ENCODE measurements at places on chromosomes 13 and 19.
A peak's percentile ranks its signal among the peaks of the same experiment; 100 is the strongest.

GRCh38 chr19:35204799-35205732, 23.5 kb downstream of the FAM187B start:
- no peak for DNase-seq

DNA sequence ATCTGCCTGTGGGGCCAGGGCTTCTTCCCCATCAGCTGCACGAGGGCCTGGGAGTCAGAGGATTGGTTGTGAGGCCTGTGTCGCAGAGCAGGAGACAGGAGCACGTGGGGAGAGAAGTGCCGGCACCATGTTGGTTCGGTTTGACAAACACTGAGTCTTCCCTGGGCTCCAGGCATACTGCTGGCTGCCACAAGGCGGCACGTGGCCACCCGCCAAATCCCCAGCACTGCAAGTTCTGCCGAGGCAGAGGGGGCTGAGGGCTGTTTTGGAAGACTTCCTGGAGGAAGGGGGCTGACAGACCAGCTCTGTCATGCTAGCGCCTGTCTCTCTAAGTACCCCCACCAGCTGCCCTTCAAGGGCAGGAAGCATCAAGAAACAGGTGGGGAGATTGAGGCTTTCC, 9.5 kb downstream of the SHANK1 start:
- DNase-seq: no peak

DNA sequence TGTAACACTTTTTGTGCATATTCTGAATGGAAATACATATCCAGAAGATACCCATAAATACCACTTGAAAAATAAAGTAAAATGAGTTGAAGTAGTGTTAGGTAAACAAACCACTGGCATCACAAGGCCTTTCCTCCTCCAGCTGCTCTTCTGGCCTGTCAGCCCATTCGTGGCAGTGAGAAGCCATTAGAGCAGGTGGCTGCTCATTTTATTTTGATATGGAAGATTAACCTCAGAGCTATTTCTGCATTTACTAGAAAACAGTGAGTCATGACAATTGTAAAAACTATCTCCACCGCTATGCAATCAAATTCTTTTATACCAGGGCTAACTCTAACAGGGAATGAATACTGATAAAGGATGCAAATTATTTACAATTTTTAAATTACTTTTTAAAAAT, 2898.1 kb downstream of the PCDH9 start:
- no peak for DNase-seq

DNA sequence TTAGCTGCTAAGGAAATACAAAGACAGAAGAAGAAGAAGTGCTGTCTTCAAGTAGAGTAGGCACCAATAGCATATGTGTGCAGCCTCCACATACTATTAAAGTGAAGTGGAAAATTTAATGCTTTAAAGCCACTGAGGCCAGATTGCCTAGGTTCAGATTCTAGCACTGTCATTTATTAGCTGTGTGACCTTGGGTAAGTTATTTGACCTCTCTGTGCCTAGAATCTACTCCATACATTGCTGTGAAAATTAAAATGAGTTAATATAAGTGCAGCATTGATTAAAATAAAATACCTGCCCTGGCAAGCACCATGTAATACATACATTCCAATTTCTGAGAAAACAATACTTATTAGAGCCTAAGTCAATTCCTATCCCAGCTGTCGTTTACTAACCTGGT, 110.5 kb downstream of the FRY start:
- no peak for DNase-seq

- no peak for DNase-seq
Observed at GRCh38 chr13:84126671-84127171, 244.4 kb upstream of the SLITRK1 start.

DNA sequence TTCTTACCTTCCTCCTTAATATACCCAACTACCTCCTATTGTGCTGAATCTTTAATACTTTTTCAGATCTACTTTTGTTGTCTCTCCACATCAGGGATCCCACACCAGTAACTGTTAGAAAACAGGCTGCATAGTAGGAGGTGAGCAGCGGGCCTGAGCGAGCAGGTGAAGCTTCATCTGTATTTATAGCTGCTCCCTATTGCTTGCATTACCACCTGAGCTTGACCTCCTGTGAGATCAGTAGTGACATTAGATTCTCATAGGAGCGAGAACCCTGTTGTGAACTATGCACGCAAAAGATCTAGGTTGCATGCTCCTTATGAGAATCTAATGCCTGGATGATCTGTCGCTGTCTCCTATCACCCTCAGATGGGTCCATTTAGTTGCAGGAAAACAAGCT, 279.8 kb downstream of the DIAPH3 start:
- no peak for DNase-seq

DNA sequence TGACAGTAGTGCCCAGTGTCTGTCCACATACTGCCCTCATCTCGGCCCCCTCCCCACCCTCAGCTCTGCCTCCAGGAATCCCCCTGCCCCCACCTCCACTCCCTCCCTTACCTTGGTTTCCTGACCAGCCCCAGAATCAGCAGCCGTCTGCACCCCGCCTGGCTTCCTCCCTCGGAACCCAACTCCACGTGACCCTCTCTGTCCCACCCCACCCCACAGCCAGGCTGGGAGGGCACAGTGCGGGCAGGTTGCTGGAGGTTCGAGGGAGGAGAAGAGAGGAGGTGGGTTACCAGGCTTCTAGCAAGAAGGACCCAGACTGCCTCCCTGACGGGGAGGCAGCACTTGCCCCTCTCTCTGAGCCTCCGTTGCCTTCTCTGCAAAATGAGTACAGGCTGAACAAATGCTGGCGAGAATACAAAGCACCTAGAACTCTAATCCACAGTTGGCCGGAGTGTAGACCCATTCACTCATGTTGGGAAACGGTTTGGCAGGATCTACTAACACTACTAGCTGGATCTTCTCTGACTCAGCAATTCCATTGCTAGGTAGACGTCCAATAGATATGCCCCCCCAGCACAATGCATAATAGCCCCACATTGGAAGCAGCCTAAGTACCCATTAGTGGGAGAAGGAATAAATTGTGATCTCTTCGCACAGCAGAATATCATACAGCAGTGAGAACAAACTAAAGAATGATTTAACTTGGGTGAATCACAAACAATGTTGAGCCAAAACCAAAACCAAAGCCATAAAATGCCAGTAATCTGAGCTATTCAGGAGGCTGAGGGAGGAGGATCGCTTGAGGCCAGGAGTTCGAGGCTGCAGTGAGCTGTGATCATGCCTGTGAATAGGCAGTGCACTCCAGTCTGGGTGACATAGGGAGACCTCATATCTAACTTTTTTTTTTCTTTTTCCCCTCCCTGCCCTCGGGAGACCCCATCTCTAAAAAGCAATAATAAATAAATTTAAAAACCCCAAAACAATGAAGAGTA, at the start of gene RASAL3:
Gene RASAL3 (minus strand): TSS at position 151 of the 992 bp plus-strand sequence. CDS start 186 bp downstream, outside the sequence.
- DNase-seq: peak; percentile 60

- no peak for DNase-seq
Observed at GRCh38 chr13:29911781-29912418, 61.5 kb upstream of the UBL3 start.

GRCh38 chr19:1672038-1672768, 19.8 kb upstream of the TCF3 start:
- DNase-seq: peak; percentile 40

DNA sequence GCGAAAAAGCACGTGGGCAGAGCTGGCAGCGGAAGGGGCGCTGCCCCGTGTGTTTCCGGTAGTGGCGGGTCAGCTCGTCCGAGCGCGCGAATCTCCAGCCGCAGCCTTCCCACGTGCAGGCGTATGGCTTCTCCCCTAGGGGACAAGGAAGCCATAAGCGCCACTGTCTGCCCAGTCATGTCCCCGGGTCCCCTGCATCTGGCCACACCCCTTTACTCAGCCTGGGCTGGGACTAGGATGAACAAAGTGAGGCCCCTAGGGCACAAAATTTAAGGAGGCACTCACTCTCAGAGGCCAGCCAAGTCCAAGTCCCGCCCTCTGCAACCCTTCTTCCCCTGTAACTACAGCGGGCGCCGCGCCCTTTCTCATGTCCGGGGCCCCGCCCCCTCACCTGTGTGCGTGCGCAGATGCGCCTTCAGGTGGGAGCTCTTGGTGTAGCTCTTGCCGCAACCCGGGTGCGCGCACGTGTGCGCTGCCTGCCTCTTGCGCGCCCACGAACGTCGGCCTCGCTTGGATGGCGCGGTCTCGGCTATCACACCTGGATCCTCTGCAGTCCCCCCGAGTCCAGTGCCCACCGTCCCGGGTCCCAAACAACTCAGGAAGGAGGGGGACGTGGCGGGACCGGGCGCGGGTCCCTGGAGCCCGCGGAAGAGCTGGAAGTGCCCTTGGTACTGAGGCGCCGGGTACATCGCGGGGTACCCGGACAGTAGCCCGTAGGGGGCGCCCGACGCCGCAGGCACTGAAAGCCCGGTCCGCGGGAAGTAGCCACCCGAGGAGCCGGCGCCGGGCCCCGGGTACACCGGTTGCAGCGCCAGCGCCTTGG, 1.9 kb downstream of the KLF1 start:
- DNase-seq: peak; percentile 79

GRCh38 chr19:56133858-56134653, 7.0 kb upstream of the ZNF444 start:
- no peak for DNase-seq

- DNase-seq: no peak
Observed at GRCh38 chr13:67238277-67238859, 8.2 kb upstream of the PCDH9 start.

GRCh38 chr19:38538793-38539528, 78.8 kb downstream of the MAP4K1 start:
- peak; percentile 8 for DNase-seq

Data from activated T-helper 1 cell treated with Interleukin-2 at 50 U/mL for 16 hours (primary cell).